Breast epithelium (tissue), 4 donors: ENCODE measurements at places on chromosomes 6 and 20. TPM values are rescaled to one million over a fixed set of nuclear protein-coding genes. Genes with fewer than 3 reads are reported as not detected.

Gene C6orf163
- 3.5 TPM for total RNA-seq

Gene FNDC11
- 0.32 TPM for total RNA-seq

Gene MTFR2
- total RNA-seq = 0.73 TPM

Gene FAM209A
- total RNA-seq = 0.96 TPM

Gene MDFI
- 26.7 TPM for total RNA-seq

Gene GHRH
- not detected for total RNA-seq

DNA sequence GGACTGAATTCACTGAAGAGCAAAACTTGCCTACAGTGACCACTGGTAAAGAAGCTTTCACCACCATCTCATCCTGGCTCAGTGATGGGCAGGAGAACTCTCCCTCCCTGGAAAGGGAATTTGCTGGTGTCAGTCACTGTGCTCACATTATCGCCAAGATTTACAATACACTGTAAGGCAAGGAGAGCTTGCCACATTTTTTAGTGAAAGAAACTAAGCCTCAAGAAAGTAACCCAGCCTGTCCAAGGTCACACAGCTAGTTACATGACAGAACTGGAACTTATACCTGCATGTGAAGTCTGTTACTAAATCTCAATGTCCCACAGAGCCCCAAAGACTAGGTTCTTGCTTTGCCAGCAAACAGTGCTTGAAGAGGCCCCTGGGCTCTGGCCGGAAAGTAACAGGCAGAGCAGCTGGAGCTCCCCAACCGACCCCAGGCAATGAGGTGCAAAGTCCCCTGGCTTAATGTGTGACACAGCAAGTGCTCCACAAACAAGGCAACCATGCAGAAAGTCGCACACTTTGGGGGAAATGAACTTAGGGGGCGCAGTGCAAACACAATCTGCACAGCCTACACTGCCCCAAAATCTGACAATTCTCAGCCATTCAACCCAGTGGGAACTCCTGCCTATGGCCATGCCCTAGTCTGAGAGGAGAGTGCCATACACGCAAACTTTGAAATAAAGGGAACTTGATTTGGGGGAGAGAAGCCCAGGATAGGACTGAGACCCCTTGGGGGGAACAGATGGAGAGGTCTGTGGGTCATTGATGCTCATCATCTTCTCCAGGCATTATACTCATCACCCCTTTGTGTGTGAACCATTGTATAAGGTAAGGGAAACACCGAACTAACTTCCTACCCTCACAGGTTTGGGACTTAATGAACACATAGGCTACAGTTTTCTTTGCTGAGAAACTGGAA lies 1.9 kb downstream of the BCL2L1 start:
- DNase-seq = no peak

DNA sequence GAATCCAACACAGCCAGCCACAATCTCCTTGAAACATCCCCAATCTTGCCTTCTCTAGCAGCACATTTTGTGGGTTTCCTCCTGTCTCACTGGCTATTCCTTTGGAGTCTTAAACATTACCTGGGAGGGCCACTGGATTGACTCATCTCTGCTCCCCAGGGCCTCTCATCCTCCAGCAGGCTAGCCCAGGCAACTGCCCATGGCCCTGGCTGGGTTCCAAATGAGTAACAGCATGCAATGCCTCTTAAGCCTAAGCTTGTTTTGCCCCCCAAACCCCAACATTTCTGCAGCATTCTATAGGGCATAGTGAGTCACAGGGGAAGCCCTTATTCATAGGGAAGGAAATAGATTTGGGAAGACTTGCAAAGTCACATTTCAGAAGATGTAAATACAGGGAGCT lies 204.9 kb downstream of the FOXA2 start:
- DNase-seq = no peak

GRCh38 chr6:7580927-7581618 lies 8.9 kb upstream of the SNRNP48 start:
- DNase-seq = no peak

GRCh38 chr6:166442131-166442685 lies 59.5 kb upstream of the MPC1 start:
- DNase-seq = no peak

GRCh38 chr6:93786474-93787330 lies 367.3 kb upstream of the EPHA7 start:
- no peak for DNase-seq

DNA sequence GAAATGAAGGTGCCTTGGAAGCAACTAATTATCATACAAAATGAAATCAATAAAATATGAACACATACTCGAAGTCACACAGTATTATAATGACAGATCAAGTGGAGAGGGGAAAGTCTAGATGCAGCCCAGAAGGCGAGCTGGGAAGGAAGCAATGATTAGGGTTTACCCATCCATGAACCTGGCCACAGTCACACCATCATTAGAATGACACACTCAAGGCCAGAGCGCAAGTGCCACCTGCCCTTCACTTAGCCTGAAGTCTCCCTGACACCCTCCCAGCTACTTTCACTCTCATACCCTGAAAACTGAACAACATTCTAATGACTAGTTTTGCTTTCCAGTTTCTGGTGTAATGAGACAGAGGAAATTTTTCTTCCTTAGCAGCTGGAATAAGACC lies 302.8 kb upstream of the JARID2 start:
- DNase-seq = no peak

- DNase-seq = no peak
These were observed 61.4 kb upstream of the BMP2 start for GRCh38 chr20:6705926-6706548.

GRCh38 chr6:12060780-12061609 lies 48.9 kb downstream of the HIVEP1 start:
- DNase-seq = no peak

DNA sequence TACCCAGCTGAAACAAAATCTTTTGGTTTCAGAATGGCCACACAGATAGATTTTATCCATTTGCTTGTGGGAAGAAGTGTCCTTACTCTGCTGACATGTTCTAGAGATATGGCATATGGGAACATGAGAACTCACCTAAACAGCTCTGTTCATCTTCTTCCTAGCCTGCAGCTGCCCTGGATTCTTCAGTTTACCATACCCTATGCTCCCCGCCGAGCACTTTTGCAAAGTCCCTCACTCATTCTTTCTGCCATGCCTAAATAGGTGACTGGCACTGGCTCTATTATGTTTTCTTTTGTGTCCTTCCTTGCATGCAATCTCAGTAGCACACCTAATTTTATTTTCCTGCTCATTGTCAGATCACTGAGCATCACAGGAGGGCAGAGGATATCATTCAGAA lies 293.7 kb upstream of the RSPO3 start:
- no peak for DNase-seq

DNA sequence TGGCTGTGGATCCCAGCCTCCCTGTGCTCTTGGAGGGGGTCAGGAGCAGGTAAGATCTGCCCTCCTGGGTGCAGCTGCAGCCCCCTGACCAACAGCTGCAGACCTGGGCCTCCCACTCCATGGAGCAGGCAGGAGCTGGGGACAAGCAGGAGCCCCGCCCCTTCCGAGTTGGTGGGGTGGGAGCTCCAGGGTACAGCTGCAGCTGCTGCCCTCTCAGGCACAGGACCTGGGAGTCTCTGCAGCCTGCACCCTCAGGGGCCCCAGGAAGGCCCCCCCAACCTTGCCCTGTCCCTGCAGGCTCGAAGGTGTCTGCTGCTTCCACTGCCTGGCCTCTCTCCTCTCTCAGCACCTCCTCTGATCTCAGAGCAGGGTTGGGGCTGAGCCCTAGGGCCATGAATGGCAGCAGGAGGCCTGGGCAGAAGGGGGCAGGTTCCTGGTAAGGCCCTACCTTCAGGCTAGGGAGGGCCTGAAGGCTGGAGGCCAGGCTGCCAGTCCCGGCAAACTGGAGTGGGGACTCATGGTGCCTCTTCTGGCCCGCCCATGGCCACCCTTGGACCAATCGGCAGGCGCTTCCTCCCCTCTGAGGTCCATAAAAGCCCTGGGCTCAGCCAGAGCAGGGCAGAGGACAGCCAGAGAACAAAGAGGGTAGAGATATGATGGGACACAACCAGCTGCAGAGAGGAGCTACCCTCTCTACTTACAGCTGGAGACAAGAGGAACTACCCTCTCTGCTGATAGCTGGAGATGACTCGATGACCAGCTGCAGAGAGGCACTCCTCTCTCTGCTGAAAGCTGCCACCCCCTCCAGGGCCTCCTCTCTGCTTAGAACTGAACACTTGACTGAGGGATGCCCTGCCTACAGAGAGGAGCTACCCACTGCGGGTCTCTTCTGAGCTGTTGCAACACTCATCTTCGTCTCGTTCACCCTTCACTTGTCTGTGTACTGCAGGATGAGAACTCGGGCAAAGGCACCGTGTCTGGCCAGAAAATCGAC lies 7.8 kb upstream of the PACSIN1 start:
- no peak for DNase-seq

GRCh38 chr20:59537991-59538390 lies 66.3 kb upstream of the PHACTR3 start:
- no peak for DNase-seq

- DNase-seq = no peak
These were observed 136.0 kb downstream of the MTHFD1L start for GRCh38 chr6:151001387-151002056.

GRCh38 chr6:28635547-28636158 lies 110.0 kb downstream of the GPX5 start:
- no peak for DNase-seq

DNA sequence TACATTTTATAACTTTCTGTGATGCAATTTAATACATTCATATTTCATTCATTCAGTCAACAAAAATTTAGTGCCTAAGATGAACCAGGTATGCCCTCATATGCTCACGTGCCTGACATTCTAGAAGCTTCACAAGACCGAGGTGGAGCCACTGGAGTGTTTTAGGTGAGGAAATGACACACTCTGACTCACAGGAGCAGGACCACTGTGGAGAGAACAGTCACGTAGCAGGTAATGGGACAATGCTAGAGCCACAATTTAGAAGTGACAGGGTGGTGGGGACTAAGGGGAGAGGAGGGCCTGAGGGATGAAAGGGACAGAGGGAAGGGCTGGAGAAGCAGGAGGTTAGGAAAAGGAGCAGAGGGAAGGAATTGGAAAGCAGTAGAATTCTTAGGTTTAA lies 17.6 kb upstream of the HLA-A start:
- DNase-seq = no peak

DNA sequence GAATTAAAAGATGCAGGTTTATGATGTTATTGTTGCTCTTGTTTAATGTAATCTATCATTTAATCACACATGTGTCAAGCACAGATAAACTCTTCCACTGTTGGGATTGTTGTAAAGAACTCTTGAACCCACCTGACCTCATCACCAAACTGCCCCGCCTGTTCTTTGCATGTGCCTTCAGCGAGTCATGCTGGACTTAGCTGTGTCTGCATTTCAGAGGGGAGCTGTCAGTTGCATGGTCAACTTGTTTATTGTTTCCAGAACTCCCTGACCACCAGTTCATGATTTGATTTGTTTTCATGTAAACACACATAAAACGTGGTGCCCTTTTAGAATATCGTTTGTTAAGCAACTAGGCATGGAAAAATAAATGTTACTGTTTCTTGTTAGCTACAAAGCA lies 93.6 kb downstream of the KHDC1L start:
- DNase-seq = no peak

- DNase-seq = no peak
These were observed 40.8 kb upstream of the MBOAT1 start for GRCh38 chr6:20253021-20253420.

DNA sequence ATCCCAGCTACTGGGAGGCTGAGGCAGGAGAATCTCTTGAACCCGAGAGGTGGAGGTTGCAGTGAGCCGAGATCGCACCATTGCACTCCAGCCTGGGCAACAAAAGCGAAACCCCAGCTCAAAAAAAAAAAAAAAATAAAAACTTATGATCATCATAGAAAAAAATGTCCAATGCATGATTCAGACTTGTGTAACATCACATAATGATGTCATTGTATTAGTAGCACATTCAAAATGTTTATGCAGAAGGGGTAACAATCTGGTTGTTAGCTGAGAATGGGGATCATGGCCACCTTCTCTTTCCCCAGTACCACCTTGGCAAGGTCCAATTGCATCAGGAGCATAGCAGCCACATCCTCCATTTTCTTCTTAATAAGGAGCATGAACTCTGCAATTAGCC lies 137.6 kb upstream of the MARCKS start:
- DNase-seq = no peak

- DNase-seq = no peak
These were observed 70.6 kb upstream of the PHACTR2 start for GRCh38 chr6:143607168-143607567.

GRCh38 chr6:37946057-37946456 lies 126.5 kb downstream of the ZFAND3 start:
- no peak for DNase-seq

DNA sequence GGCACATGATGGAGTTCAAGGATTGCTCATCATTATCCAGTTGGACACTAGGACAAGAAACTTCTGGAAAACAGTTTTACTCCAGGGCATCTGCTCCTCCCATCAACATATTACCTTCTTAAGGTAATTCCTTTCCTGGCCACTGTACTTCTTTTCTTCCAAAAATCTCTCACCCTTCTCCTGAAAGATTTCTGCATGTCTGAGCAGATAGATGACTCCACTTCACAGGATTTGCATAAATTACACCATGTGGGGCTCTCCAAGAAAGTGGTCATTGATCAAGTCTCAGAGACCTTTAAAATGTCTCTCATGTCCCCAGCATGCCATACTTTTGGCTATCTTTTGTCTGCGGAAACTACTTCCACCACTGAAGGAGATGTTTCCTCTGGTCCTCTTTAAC lies 103.2 kb upstream of the TNFAIP3 start:
- no peak for DNase-seq

DNA sequence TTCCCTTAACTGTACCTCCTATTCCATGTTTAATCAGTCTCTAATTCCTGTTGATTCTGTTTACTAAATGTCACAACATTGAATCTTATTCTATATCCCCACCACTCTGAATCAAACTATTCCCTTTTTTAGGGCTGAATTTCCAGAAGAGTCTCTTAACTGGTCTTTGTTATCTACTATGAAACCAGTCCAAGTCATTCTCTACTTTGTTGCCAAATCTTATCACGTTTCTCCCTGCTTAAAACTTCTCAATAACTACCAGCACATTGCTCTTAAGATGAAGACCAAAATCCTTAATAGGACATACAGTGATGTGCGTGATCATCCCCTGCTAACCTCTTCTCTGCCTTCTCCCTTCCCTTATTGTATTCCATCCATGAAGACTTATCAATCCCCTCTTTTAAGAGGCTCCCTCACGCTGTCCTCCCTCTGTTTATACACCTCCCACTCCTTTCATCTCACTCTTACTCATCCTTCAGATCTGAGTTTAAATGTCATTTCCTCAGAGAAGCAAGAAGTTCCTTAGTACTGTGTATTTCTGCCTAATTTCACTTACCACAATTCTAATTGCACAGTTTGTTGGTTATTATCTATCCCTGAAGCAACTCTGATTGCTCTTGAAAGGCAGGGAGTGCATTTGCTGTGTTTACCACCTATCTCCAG lies 143.0 kb upstream of the AHI1 start:
- DNase-seq = no peak

DNA sequence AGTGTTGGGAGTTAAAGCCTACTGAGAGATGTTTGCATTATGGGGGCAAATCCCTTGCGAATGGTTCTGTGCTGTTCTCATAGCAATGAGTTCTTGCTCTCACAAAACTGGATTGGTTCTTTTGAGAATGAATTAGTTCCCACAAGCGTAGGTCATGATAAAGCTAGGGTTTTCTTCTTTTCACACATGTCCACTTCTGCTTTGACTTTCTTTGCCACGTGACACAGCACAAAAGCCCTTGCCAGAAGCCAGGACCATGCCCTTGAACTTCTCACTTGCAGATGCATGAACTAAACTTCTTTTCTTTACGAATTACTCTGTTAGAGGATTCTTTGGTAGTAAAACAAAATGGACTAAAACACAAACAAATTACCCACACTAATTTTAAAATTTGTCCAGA lies 922.8 kb downstream of the EPHA7 start:
- DNase-seq = no peak
